ENCODE measurements at places on chromosomes 2 and 18. TPM values are rescaled to one million over a fixed set of nuclear protein-coding genes. Genes with fewer than 3 reads are reported as not detected.

Gene TFCP2L1
- 68.0 TPM for polyA plus RNA-seq

Gene TUBA4A
- 25.2 TPM for polyA plus RNA-seq

Gene HNRNPA3
- polyA plus RNA-seq = 794 TPM

Gene TRIM43B
- 0.17 TPM for polyA plus RNA-seq

Gene NT5DC4
- polyA plus RNA-seq = 0.83 TPM

Gene REG3A
- not detected for polyA plus RNA-seq
